H1 (cell line): ENCODE measurements at places on chromosomes 16 and 17. TPM values are rescaled to one million over a fixed set of nuclear protein-coding genes. Genes with fewer than 3 reads are reported as not detected.

Gene DHX40
- total RNA-seq = 28.3 and 28.5 TPM in 2 replicates

Gene BAIAP3
- total RNA-seq = 6.8 and 7.9 TPM in 2 replicates

Gene PHOSPHO1
- 0.34 and 0.73 TPM in 2 replicates for total RNA-seq

Gene SLC38A8
- not detected in 2 replicates for total RNA-seq

Gene C1QTNF8
- not detected in 2 replicates for total RNA-seq

Gene DYNLRB2
- total RNA-seq = not detected in 2 replicates

Gene ZNF624
- 2.5 and 2.7 TPM in 2 replicates for total RNA-seq

Gene CD79B
- total RNA-seq = 1.5 and 2.2 TPM in 2 replicates

Gene SLC43A2
- total RNA-seq = 6.6 and 7.8 TPM in 2 replicates

Gene KRTAP9-2
- total RNA-seq = not detected in 2 replicates

GRCh38 chr17:29760279-29761039 lies 137.7 kb upstream of the CORO6 start:
- DNase-seq = no peak
- H3K4me3 ChIP-seq = peak overlapping the region; percentile 69
- no peaks in the 10 kb centered on the region for H3K36me3 ChIP-seq
- H3K27ac ChIP-seq = no peak overlapping the region

DNA sequence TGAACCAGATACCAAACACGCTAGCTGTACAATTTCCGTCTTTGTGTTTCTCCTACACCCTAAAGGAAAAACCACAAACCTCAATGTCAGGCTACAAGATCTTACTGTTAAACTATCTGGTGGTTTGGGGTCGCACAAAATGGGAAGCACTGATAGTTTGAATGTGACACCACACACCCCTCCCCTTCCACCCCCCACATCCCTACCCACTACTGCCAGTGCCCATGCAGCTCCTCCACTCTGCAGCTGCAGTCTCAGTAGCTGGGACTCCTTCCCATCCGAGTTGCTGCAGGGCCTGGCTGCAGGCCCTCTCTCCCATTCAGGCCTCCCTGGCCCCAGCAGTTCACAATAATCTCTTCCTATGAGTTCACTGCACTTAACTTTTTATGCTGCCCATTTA lies 18.4 kb downstream of the TRAP1 start:
- no peaks in the 10 kb centered on the region for H3K36me3 ChIP-seq
- H3K27me3 ChIP-seq = no peaks in the 10 kb centered on the region
- H3K27ac ChIP-seq = no peak overlapping the region
- H3K4me1 ChIP-seq = no peaks in the 10 kb centered on the region
- no peak for DNase-seq

DNA sequence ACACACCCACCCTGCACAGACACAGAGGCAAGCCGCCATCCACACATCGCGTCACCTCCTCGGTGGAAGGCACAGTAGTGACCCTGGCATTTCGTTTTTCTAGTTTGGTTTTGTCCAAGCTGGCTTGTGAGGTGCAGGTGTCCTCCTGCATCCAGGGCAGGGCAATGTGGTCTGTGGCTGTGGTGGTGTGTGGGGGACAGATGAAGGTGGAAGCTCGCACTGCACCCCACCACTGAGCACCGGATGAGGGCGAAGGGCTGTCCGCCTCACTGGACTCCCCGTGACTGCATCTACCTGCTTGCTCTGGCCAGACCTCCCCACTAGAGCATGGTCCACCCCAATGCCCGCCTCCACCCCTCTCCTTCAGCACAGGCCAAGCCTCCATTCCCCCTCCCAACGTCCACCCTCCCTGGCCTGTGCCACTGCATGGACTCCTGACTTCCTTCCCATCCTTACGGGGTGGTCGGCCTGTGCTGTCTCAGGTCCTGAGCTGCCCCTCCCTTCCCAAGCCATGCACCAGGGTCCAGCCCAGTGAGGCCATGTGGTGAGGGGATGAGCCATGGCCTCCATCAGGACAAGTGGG lies 78.8 kb upstream of the CBX4 start:
- no peak overlapping the region for H3K4me3 ChIP-seq
- H3K27me3 ChIP-seq = no peaks in the 10 kb centered on the region

- H3K4me1 ChIP-seq = no peaks in the 10 kb centered on the region
- H3K27ac ChIP-seq = no peak overlapping the region
- H3K27me3 ChIP-seq = no peaks in the 10 kb centered on the region
These were observed 53.1 kb upstream of the MED9 start for GRCh38 chr17:17423656-17424055.

- peaks cover 29% of the 10 kb centered on the region for H3K4me1 ChIP-seq
- H3K27ac ChIP-seq = peak overlapping the region; percentile 91; the same call in 1 of the 2 replicates
- H3K27me3 ChIP-seq = no peaks in the 10 kb centered on the region
These were observed 355.8 kb downstream of the SOX9 start for GRCh38 chr17:72476575-72476986.

DNA sequence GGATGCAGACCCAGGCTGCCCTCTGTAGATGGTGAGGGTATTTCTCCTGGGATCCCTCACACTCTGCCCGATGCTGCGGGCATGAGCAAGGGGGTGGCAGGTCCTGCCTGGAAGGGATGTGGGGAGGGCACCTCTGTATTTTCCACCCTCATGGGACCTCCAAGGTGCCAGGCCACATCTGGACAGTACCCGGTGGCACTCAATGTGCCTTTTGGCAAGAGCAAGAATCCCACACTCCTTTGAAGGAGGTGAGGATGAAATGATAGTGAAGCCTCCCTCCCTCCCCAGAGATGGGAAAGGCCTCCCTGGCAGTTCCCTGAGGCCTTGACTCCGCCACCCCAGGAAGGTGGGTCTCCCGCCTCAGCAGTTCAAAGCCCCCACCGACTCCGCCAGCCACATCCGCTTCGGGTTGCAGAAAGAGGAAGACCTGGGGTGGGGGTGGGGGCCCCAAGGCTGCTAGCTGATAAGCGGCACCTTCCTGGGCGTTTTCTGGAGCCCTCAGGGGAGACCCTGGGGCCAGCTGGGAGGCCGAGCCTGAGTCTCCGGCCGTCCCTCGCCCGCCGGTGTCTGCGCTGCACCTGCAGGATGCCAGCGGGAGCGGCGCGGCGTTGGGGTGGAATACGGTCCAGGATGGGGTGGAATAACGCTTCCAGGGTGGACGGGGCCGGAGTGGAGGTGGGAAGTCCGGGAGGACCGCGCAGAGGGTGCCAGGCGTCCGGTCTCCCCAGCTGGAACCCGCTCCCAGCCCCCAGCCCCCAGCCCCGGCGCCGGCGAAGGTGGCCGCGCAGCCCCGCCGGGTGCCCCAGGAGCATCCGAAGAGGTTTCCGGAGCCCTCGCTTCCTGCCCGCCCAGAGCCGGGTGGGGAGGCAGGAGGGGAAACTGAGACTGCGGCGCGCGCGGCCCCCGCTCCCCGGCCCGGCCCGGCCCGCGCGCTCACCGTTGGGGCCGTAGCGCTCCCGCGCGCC lies 718 bp downstream of the ATP2A3 start:
- no peak overlapping the region for H3K27ac ChIP-seq
- H3K4me1 ChIP-seq = peaks cover 17% of the 10 kb centered on the region
- no peaks in the 10 kb centered on the region for H3K36me3 ChIP-seq
- peaks cover 23% of the 10 kb centered on the region for H3K27me3 ChIP-seq
- peak overlapping the region; percentile 56 for H3K4me3 ChIP-seq

- no peak overlapping the region for H3K4me3 ChIP-seq
- H3K27me3 ChIP-seq = peaks cover 1% of the 10 kb centered on the region; the same call in 1 of the 2 replicates
- peaks cover 18% of the 10 kb centered on the region for H3K4me1 ChIP-seq
- no peak overlapping the region for H3K27ac ChIP-seq
These were observed 59.9 kb downstream of the NKD1 start for GRCh38 chr16:50607970-50608557.

GRCh38 chr17:34259146-34259545 lies 4.1 kb downstream of the CCL2 start:
- no peaks in the 10 kb centered on the region for H3K27me3 ChIP-seq
- peaks cover 6% of the 10 kb centered on the region for H3K4me1 ChIP-seq
- H3K27ac ChIP-seq = no peak overlapping the region
- no peaks in the 10 kb centered on the region for H3K36me3 ChIP-seq
- no peak for DNase-seq

DNA sequence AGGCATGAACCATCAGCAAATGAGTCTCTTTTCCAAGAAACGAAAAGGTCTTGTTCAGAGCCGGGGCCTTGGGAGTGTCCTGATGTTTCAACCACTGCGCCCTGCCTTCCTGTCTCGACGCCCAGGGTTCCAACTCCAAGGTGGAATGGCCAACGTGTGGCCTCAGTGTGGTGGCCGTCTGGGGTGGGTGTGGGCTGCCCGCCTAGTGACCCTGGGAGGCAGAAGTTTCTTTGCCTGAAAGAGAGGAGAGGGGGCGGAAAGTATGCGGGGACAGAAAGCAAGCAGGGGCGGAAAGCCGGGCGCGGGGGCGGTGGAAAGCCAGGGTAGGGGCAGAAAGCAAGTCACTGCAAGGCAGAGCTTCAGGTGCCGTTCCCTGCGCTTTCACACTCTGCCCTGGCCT lies 4.1 kb downstream of the MSRB1 start:
- peaks cover 2% of the 10 kb centered on the region; the same call in 1 of the 2 replicates for H3K27me3 ChIP-seq
- H3K27ac ChIP-seq = no peak overlapping the region
- peaks cover 6% of the 10 kb centered on the region for H3K36me3 ChIP-seq
- no peak overlapping the region for H3K4me3 ChIP-seq
- peaks cover 5% of the 10 kb centered on the region for H3K4me1 ChIP-seq

- DNase-seq = no peak
- no peaks in the 10 kb centered on the region for H3K36me3 ChIP-seq
- no peak overlapping the region for H3K27ac ChIP-seq
- no peaks in the 10 kb centered on the region for H3K27me3 ChIP-seq
These were observed 1.3 kb upstream of the KCTD13 start for GRCh38 chr16:29927070-29927905.

DNA sequence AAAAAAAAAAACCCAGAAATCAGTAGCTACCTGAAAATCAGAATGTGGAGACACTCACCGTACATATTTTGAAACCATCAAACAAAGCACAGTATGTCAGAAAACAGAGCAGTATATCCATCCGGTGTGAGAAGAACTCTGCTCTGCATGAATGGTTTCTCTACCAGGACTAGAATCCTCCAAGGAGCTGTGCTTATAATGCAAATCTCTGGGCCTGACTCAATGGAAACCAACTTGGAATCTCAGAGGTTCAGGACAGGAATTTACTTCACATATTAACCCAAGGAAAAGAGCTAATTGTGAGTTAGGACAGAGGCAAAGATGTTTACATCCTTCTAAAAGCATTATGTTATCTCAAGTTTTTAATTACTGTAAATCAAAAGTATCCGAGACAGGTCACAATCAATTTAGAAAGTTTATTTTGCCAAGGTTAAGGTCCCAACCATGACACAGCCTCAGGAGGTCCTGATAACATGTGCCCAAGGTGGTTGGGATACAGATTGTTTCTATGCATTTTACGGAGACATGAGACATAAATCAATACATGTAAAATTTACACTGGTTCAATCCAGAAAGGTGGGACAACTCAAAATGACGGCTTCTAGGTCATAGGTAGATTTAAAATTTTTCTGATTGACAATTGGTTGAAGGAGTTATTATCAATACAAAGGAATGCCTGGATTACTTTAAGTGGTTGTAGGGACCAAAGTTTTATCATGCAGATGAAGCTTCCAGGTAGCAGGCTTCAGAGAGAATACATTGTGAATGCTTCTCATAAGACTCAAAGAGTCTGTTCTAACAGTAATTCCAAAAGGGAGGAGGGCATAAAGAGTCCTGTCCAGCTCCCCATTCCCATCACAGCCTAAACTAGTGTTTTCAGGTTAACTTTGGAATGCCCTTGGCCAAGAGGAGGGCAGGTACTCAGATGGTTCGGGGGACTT lies 164.1 kb downstream of the CDH8 start:
- H3K36me3 ChIP-seq = no peaks in the 10 kb centered on the region
- no peaks in the 10 kb centered on the region for H3K27me3 ChIP-seq
- peaks cover 2% of the 10 kb centered on the region for H3K4me1 ChIP-seq
- no peak overlapping the region for H3K4me3 ChIP-seq
- no peak for DNase-seq

DNA sequence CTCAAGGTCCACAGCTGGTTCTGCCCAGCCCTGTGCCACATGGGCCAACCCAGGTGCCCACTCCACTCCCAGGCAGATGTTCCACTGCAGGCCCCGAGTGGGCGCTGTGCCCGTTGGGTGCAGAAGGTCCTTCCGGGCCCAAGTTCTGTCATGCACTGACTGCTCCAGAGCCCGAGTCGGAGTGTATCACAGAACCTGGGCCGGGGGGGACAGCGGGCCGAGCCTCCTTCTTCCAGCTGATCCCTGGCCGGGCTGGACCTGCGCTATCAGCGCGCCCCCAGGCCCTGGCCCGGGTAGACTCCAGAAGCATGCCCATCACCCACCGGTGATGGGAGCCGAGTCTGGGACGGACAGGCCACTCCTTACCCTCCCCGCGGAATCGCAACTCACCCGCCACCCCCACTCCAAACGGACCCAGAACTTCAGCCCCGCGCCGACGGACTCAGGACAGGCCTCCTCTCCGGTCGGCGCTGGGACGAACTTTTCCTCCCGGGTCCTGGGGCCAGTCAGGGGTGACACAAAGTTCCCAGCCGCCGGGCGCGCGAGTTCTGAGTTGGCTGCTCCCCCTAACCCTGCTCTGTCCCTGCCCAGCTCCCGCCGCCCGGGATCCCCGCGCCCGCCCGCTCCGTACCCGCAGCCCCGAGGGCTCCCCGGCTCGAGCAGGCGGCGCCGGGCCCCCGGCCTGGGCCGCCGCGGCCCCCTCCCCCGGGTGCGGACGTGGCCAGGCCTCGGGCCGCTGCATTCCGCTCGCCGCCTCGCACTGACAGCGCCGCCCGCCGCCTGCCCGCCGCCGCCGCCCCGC lies at the start of gene COPZ2:
Gene COPZ2, minus strand, starts transcription at position 762 of the 802 bp plus-strand sequence. Its CDS starts 20 bp downstream, at position 742.
- peaks cover 3% of the 10 kb centered on the region; the same call in 1 of the 2 replicates for H3K4me1 ChIP-seq
- no peak within 1 kb of the TSS for H3K27ac ChIP-seq
- H3K4me3 ChIP-seq = peak within 1 kb of the TSS; percentile 36
- H3K27me3 ChIP-seq = peaks cover 23% of the 10 kb centered on the region

DNA sequence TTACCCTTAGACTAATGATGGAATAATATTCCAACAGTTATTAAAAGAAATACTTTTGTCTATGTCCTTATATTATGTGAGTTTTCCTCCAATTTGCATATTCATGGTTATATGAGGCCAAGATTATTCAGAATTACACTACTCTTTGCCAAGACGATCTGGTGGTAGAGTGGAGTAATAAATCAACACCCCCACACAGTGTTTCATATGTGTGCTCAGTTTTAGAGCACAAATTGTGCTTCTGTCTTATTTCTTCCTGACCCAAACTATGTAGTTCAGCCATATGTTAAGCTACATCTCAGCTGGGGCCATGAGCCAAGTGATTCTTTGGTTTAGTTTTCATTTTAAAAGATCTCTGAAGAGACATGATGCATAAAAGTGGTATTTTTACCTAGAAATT lies 26.9 kb upstream of the PPM1E start:
- H3K27ac ChIP-seq = no peak overlapping the region

GRCh38 chr16:12086822-12087221 lies 110.3 kb downstream of the SNX29 start:
- DNase-seq = no peak
- no peak overlapping the region for H3K27ac ChIP-seq
- no peaks in the 10 kb centered on the region for H3K36me3 ChIP-seq
- no peak overlapping the region for H3K4me3 ChIP-seq
- H3K4me1 ChIP-seq = no peaks in the 10 kb centered on the region; the same call in none of the 2 replicates

DNA sequence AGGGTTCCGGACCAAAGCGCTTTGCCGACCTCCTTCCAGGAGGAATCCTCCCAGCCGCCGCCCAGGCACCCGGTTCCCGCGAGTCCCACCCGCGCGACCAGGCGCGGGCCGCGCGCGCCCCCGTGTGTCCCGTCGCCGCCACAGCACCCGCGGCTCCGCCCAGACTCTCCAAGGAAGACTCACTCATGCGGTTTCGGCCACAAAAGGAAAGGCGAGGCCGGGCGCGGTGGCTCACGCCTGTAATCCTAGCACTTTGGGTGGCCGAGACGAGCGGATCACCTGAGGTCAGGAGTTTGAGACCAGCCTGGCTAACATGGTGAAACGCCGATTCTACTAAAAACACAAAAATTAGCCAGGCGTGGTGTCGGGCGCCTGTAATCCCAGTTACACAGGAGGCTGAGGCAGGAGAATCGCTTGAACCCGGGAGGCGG lies 3.5 kb upstream of the PKMYT1 start:
- H3K4me3 ChIP-seq = no peak overlapping the region
- no peaks in the 10 kb centered on the region for H3K27me3 ChIP-seq
- no peak overlapping the region for H3K27ac ChIP-seq
- H3K36me3 ChIP-seq = no peaks in the 10 kb centered on the region
- DNase-seq = no peak
